Muscle of leg (tissue), 16 donors: ENCODE measurements at places on chromosomes 6 and 20. TPM values are rescaled to one million over a fixed set of nuclear protein-coding genes. Genes with fewer than 3 reads are reported as not detected.

COX4I2 gene
- 8.7 TPM for polyA plus RNA-seq

FOXF2 gene
- polyA plus RNA-seq: 0.19 TPM

SMLR1 gene
- polyA plus RNA-seq: 0.28 TPM

BPIFB2 gene
- polyA plus RNA-seq: not detected

BCAS1 gene
- polyA plus RNA-seq: 11.4 TPM

EMILIN3 gene
- polyA plus RNA-seq: 54.3 TPM

BPIFB3 gene
- polyA plus RNA-seq: 0.07 TPM

VGLL2 gene
- polyA plus RNA-seq: 68.5 TPM
